Jurkat, Clone E6-1 (cell line): ENCODE measurements at places on chromosomes 7 and 10.

DNA sequence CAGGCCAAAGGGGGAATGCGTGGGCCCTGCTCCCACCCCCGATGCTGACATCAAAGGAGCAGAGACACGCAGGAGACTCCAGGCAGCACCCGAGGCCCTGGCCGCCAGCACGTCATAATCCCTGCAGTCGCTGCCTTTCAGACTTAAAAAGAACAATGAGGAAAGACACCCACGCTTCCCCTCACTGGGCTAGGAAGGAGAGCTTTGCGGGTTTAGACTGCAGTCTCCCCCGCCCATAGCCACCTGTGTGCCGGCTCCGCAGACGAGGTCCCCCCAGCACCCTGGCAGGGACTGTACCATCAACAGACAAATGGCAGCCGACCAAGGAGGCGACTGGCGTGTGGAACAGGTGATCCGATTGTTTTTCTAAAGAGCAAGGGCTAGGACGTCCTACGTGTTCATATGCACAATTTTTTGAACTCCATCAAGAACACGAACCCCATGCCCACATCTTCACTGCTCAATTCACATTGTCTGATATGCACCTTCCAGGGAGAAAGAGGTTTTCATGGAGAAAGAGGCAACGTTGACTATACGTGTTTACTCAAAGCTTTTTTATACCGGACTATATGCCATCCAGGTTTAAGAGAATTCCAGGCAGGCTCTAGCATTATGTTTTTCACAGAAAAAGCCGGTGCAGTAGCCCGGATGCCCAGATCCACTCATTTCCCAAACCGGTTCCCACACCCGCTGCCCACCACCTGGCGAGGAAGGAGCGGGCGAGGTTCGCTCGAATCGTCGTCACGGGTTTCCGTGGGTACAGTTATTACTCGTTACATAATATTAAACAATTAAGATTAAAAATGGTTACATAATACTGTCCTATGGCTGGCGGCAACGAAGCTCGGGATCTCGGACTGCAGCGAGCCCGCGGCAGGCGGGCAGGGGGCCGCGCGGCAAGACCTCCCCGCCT, 1.1 kb downstream of the GRB10 start:
- DNase-seq: peak; percentile 19

DNA sequence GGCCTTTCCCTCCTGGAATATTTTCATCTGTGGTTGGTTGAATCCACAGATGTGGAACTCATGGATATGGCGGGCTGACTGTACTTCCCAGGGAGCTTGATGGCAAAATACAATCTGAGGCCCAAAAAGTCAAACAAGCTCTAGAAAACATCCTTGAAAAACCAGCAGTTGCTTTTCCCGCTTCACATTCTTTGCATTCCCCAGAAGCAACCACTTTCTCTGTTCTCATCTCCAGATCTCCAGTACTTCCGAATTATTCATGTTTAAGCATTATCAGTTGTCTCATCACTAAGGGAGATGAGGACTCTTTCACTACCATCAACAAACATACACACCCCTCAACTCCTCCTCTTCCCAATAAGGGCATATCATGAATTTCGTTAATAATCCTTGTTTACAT, 55.3 kb downstream of the KIF5B start:
- DNase-seq: no peak

GRCh38 chr10:7302930-7303557, 107.8 kb downstream of the SFMBT2 start:
- no peak for DNase-seq

- DNase-seq: no peak
These were observed 24.2 kb upstream of the SMIM30 start for GRCh38 chr7:113142385-113143119.

- DNase-seq: no peak
These were observed 3.9 kb upstream of the SGPL1 start for GRCh38 chr10:70811881-70812280.

GRCh38 chr10:60031664-60032063, 125.3 kb upstream of the CCDC6 start:
- no peak for DNase-seq

GRCh38 chr10:101780818-101781654, 2.2 kb downstream of the NPM3 start:
- peak; percentile 45 for DNase-seq

- no peak for DNase-seq
These were observed 104.7 kb downstream of the GFRA1 start for GRCh38 chr10:116168329-116168728.

DNA sequence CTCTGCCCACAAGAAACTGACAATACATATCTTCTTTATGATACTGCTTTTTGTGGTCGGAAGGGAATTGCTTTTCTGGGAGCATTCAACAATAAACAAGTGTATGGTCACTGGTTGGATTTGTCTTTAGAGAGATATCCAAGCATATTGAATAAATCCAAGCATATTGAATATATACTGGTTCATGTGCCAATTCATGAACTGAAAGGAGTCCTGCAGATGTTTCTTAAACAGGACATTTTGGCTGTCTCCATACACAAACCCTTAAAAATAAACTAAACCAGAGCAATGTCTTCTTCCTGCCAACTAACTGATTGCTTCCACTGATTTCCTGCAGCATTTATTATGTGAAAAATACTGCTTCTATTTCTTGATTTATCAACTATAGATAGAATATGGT, 173.9 kb downstream of the FOXP2 start:
- no peak for DNase-seq

GRCh38 chr10:88423732-88424131, 159.4 kb downstream of the RNLS start:
- no peak for DNase-seq

DNA sequence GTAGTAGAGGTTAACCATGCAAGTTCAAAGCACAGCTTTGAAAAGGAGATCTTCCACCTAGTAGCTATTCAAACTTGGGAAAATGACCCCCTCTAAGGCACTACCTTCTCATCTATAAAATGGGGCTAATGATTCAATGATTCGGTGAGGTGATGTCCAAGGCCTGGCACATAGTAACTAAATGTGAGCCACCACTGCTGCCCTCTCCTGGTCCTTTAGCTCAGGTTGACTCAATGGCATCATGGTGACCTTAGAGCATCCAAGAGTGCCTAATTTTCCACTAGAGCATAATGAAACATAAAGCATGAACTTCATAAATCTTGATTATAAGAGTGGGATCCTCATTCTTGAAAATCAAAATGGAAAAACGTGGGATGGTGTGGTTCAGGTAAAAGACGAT, 16.3 kb upstream of the PLCE1 start:
- no peak for DNase-seq

DNA sequence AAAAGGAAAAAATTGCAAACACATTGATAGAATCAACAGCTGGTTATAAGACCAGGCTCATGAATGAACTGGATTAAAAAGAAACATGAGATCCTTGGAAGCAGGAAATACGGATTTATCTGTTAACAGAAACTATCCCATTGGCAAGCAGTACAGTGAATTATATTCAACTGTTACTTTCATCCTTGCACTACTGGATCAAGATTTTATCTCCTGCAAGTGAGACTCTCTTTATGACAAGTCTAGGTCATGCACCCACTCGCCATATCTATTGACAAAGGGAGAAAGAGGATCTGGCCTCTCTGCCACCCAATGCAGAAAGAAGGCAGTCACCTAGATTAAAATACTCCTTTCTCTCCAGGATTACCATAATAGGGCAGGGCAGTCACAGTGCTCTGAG, 41.4 kb downstream of the CSTF2T start:
- no peak for DNase-seq

DNA sequence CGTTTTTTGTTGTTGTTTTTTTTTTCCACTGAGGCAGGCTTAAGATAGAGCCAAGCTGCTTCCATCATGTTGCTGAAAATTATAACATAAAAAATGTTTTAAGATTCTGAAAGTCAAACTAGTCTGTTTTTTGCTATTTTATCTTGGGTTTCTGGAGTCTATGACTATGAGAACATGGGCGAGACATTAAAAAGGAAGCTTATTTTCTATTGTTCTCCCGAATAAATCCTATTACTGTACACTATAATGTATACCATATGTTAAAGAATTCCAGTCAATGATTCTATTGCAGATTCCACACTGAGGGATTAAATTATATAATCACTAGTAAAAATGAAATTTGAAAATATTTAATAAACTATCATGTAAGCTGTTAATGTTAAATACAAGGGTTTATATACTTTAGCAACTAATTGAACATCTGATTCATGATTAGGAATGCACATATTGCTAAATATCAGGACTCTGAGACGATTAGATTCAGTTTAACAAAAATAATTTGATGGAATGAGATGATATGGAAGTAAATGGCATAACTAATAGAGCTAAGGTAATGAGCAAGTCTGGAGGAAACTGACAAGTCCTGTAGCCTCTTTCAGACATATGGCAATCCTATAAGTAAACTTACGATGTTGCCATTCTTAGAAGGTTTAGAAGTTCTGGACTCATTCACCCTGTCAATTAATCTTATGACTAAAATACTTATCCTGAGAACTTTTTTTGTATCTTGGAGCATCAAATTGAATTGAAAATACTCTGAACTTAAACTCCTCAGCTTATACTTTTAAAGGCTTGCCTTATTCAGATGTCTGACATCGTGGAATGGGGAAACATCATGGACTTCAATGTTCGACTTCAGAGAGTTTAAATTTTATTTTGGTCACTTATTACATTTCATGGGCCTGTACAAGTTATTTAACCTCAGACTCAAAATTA, 294.8 kb upstream of the DGKB start:
- DNase-seq: no peak

DNA sequence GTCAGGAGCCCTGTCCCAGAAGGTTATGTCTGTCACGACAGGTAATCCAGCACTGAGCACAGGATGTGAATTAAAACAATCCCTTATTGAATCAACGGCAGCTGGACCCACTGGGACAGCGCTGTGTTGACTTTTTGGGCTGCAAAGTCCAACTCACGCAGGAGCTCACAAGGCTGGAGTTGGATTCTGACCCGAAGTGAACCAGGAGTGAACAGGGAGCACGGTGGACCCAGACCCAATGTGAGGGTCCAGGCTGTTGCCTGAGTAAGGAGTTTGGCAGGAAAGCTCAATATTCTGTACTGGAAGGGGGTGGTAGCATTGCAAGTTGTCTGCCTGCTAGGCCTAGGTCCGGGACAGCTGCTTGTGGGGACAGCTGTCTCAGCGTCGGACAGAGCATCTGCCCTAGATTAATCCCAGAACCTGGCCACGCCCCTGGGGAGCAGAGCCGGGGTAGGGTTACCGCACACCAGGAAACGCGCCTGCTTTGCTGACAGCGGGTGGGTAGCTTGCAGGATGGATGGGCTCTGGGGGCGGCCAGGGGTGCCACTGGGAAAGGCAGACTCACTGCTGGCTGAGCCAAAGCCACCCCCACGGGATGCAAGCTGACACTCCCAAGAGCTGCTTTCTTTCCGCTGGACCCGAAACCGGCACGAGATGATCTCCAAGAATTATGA, 24.0 kb downstream of the COL26A1 start:
- DNase-seq: no peak

DNA sequence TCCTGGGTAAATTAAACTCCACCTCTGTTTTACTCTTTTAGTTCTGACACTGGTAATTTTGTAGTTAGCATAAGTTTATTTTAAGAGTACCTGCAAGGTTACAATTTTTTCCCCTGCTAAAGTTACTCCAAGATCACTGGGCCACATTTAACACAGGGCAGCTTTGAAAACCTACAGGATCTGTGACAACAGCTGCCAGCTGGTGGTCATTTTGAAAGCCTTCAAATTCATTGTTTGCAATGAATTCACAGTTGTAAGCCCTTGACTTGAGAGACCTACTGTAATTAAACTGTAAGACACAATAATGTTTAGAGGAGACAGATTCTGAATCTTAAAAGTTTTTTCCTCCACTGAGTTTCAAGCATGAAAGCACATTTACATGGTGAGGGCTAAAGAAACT, 129.6 kb downstream of the CNOT4 start:
- DNase-seq: no peak

GRCh38 chr7:97166308-97166707, 48.8 kb downstream of the SDHAF3 start:
- no peak for DNase-seq

- DNase-seq: no peak
These were observed 158.9 kb downstream of the KLF6 start for GRCh38 chr10:3625959-3626751.

DNA sequence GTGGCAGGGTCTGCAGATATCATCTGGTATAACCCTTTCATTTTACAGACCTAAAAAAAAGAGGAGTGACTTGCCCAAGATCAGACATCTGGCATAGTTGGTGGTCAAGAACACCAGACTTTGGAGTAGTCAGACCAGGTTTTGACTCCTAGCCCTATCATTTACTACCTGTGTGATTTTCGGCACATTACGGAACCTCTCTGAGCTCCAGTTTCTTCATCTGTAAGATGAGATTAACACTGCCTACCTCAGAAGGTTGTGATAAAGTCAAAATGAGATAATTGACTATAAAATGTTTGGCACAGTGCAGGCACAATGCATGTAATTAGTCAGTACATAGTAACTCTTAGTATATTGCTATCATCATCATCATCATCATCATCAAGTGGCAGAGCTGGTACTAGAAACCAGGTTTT, 1.2 kb downstream of the STRIP2 start:
- DNase-seq: no peak

DNA sequence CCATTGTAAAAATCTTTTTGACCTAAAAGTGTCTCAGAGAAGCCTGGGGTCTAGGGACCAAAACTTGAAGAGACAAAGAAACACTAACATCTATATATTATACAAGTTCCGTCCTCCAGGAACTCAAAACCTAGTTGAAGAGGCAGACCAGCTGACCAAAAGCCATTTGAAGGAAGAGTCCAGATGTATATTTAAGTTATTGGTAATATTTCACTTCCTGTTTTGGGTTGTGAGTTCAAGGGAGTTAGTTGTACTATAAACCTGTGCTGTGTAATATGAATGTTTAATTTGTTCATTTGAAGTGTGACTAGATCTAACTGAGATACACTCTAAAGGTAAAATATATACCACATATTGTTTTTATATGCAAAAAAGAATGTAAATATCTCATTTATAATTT, 45.0 kb downstream of the CDK1 start:
- no peak for DNase-seq

DNA sequence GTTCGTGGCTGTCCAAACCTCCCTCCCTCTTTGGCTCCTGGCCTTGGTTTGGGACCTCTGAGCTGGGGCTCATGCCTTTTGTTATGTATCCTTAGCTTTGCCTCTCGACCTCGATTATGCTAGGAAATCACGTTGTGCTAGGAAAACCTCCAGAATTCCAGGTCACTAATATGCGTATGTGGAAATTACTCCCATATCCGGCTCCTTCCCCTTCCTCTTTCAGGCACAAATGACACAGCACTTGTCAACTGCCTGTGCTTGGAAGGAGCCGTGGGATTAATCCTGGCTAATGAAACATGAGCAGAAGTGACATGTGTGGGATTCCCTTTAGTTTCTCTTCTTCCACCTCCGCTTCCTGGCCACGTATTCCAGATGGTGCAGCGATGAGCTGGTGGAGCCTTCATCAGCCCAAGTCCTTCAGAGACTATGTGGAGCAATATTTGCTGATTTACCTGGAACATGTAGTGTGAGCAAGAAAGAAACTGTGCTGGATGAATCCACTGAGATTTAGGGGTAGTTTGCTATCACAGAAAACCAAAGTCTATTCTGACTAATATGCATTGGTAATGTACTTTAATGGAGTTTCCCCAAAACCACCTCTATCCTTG, 149.2 kb downstream of the REEP3 start:
- DNase-seq: no peak
